ENCODE measurements at places on chromosomes 12 and 14.

DNA sequence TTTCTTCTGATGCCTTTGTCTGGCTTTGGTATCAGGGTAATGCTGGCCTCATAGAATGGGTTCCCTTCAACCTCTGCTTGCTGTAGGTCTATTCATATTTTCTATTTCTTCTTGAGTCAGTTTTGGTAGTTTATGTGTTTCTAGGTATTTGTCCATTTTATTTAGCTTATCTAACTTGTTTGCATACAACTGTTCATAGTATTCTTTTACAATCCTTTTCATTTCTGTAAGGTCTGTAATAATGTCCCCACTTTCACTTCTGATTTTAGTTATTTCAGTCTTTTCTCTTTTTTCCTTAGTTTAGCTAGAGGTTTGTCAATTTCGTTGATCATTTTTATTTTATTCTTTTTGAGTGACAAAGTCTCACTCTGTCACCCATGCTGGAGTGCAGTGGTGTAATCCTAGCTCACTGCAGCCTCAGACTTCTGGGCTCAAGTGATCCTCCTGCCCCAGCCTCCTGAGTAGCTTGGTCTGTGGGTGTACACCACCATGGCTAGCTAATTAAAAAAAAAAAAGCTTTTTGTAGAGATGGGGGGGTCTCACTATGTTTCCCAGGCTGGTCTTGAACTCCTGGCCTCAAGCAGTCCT lies 11.7 kb downstream of the TTLL5 start:
- DNase-seq = no peak

- no peak for DNase-seq
Observed at GRCh38 chr12:11635341-11635740, 14.1 kb upstream of the ETV6 start.

GRCh38 chr12:80353254-80353653 lies 90.8 kb upstream of the PTPRQ start:
- DNase-seq = no peak

DNA sequence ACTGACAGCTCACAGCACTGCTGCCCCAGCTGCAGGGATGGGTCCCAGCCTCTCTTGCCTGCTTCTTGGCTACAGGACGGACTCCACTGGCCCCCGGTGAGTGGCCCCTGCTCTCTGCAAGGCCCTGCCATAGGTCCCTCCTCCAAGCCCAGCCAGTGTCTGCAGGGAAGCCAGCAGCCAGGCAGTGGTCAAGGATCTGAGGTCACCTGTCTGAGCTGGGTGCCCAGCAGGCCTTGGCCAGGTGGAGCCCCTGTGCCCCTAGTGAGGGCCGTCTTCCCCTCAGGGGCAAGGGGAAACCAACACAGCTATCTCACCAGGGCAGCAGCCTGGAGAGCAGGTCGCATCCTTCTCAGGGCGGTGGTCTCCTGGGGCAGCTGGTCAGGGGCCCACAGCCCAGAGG lies 13.2 kb downstream of the XRCC3 start:
- no peak for DNase-seq

DNA sequence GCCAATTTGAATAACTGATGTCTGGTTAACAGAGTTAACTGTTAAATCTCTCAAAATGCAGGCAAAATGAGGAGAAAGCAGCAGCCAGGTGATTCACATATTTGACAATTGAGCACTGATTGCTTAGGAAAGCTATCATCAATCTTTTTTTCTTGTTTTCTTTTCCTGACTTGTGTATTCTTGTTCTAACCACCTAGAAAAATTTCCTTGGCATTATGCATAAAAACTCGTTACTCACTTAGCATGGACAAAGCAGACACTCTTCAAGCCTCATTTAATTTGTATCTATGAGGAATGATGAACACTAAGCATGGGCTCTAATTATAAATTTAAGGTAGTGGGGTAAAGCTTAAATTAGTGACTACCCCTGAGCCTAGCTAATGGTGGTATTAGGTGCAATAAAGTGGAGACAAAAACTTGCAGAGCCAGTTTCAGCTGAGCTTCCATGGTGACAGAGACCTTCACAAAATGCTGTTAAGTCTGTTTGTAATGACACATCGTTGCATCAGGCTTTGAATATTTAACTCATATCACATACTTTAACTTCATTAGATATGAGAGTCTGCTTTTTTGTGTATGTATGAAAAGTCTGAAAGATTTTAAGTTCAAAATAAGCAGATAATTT lies 52.0 kb downstream of the RASSF9 start:
- DNase-seq = no peak

- no peak for DNase-seq
Observed at GRCh38 chr12:24175284-24175683, 225.8 kb upstream of the SOX5 start.

DNA sequence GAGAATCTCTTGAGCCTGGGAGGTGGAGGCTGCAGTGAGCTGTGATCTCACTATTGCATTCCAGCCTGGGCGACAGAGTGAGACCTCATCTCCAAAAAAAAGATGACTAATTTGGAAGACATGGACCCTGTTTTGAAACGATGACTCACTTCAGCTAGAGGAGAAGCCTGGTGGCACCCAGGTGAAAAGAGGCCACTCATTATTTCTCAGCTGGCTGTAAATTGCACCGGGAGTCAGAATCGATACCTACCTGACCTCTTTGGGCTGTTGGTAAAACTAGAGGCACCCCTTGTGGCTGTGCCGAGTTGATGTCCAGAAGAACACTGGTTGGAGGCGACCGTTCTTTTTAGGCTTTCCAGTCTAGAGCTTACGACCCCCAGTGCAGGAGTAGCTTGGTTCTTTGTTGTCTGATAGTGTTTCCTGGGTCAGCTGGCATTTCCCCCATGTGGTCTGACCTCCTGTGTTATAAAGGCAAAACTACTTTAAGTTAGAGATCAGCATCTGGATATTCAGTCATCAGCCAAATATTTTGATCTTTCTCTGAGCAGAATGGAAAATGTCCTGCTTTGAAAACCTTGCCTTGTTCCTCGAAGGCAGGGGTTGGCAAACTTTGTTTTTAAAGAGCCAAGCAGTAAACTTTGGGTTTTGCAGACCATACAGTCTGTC lies 93.2 kb downstream of the CHST11 start:
- DNase-seq = no peak

DNA sequence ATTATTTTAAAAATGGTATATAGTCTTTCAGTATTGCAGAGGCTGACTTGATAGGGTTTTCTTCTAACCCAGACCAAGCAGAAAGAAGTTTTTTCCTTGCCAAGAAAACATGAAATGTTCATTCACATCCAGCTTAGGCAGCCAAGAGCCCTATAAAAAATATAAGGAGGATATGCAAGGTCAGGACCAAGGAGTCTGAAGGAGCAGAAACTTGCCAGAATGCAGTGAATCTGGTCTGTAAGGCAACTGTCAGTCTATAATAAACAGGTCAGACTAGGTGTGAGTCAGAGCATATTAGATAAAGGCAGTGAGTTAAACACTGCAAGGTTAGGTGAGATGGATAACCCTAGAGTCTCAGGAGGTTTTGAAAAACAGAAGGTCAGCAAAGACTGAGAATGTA lies 645.5 kb downstream of the C12orf50 start:
- DNase-seq = no peak

- DNase-seq = peak; percentile 24
Observed at GRCh38 chr12:4825011-4825858, 84.5 kb upstream of the KCNA1 start.

DNA sequence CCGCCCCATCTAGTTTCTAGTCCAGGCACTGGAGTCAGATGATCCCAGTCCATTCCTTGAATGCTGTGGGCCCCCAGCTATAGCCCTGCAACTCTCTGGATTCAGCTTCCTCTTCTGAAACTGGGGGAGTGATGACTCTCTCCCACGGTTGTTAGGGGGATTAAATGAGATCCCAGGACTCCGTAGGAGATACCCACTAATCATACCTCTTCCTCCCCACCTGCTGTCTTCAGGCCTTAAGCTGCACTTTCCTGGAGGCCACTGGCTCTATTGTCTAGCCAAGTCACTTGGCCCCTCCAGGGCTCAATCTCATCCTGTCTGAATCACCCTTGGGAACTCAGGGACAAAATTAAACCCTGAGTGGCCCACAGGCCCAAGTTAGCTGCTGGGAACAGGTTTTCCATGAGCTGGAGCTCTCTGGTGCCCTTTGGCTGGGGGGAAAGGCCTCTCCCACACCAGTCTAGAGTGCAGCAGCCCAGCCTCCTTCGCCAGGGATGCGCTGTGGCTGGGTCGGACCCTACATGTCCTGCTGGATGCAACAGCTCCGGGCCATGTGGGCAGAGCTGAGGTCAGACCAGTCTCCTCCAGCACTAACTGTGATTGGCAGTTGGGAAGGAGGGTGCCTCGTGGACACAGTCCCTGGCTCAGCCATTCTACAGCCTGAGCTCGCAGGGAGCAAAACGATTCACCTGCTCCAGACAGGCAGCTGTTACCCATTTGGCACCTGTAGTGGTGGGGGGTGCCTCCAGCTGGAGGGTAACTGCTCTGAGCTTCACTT lies 6.0 kb upstream of the ASB2 start:
- DNase-seq = no peak

GRCh38 chr12:38744041-38744440 lies 161.3 kb downstream of the CPNE8 start:
- DNase-seq = no peak

GRCh38 chr14:100785626-100786025 lies 40.3 kb upstream of the MEG3 start:
- no peak for DNase-seq

GRCh38 chr12:6312529-6313325 lies 2.2 kb downstream of the PLEKHG6 start:
- no peak for DNase-seq

- no peak for DNase-seq
Observed at GRCh38 chr12:96529912-96530311, 40.5 kb downstream of the CFAP54 start.

- no peak for DNase-seq
Observed at GRCh38 chr12:32437095-32437515, 37.7 kb downstream of the FGD4 start.

- DNase-seq = no peak
Observed at GRCh38 chr12:21912318-21912717, 28.9 kb downstream of the ABCC9 start.

DNA sequence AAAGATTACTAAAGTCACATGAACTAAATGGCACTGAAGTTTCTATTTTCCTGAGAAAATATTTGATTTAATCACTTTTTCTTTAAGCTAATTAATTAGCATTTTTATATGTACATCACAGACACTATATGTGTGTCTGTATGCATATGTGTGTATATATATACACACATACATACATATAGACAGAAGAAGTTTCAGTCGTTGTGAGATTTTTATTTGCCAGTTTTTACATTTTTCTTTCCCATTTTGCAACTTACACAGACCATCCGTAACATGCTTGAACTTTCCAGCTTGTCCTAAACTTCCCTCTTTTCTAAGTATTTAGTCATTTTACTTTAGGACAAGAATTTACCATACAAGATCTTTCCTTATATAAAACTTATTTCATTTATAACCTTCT lies 299.1 kb downstream of the IPO8 start:
- DNase-seq = no peak

GRCh38 chr14:41718477-41719166 lies 111.9 kb downstream of the LRFN5 start:
- DNase-seq = no peak

DNA sequence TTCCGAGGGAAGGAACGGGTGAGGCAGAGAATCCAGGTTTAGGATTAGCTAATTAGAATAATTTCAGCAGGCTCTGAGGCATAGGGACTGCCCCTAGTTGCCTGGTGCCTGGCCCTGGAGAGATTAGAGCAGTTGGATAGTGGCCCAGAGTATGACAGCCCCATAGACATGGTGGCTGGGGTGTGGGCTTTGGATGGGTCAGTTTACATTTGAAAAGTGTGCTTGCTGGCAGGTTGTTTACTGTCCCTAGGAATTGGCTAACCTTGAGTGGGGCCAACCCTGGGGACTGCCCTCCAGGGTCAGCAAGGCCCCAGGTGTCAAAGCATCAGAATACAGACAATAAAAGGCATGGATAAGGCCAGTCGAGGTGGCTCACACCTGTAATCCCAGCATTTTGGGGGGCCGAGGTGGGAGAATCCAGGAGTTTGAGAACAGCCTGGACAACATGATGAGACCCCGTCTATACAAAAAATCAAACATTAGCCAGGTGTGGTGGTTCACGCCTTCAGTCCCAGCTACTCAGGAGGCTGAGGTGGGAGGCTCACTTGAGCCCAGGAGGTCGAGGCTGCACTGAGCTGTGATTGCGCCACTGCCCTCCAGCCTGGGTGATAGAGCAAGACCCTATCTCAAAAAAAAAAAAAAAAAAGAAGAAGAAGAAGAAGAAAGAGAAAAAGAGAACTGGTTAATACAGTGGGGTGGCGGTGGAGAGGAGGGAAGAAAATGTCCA lies 182.3 kb upstream of the PWP1 start:
- DNase-seq = no peak

GRCh38 chr12:40137252-40137651 lies 31.4 kb upstream of the SLC2A13 start:
- peak; percentile 19 for DNase-seq

DNA sequence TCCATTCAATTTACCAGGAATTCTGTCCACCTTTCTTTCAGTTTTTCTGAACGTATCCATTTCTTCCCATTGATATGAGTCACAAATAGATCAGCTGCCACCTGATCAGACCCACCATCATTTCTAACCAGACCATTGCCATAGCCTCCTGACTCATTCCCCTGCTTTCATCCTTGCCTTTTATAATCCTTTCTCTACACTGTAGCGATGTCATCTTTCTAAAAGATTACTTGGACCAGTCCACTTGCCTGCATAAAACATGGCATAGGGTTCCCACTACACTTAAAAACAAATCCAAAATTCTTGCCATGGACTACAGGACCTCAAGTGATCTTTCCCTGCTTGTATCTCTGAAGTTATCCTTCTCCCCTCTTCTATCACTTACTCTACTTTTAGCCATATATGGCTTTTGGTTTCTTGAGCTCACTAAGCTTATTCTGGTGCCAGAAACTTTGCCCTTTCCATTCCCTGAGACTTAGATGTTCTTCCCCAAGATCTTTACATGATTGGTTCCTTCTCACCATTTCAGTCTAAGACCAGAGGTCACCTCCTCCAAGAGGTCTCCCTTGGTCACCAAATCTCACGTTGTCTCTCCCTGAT lies 149.5 kb upstream of the KRR1 start:
- DNase-seq = no peak

GRCh38 chr12:31728289-31728916 lies 418 bp downstream of the AMN1 start:
- peak; percentile 37 for DNase-seq

- no peak for DNase-seq
Observed at GRCh38 chr12:26691234-26691970, 141.6 kb downstream of the ITPR2 start.

DNA sequence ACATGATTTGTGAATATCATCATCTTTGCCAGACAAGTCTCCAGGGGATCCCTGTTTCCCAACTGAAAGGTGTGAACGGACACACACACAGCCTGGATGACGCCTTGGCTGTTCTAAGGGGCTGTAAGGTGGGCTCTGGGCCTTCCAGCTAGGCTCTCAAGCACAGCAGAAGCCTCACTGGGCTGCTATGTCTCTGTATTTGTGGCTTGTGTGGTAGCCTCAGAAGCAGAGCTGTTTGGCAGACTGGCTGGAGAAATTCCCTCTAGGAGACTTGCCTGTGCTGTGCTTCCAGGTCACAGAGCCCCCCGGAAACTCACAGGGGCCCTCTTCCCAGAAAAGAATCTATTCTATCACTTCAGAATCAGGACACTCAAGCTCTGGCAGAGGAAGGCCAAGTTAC lies 21.4 kb downstream of the OTUB2 start:
- no peak for DNase-seq

Measured in CD4-positive, alpha-beta T cell treated with Interleukin-15 for 4 hours (primary cell).